ENCODE measurements at places on chromosomes 16 and 17.

GRCh38 chr17:66775271-66775670 lies 59.6 kb upstream of the CACNG5 start:
- no peak for DNase-seq

- DNase-seq, result no peak
Measured at GRCh38 chr17:3663102-3664011, 5.0 kb downstream of the TAX1BP3 start.

DNA sequence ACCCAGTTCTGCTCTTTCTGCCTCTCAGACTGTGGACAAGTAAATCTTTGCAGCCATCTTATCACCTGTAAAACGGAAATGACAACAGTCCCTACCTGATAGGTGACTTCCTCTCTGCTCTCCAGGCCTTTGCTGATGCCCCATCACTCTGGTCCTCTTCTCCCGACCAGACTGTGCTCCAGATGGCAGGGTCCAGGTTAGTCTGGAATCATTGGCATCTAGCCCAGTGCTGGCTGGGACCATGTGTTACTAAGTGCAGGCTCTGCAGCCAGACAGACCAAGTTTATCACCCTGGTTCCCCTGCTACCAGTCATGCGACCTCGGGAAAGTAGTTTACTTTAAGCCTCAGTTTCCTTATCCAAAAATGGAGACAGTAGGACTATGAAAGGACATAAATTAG lies 1.8 kb upstream of the NUBP1 start:
- no peak for DNase-seq

- DNase-seq, result peak; percentile 32
Measured at GRCh38 chr17:7650509-7651096, at the start of gene ATP1B2. ATP1B2 (plus strand) TSS chr17:7650926; CDS start chr17:7651519, 593 bp downstream.

GRCh38 chr17:80119839-80120238 lies 18.5 kb downstream of the GAA start:
- no peak for DNase-seq

DNA sequence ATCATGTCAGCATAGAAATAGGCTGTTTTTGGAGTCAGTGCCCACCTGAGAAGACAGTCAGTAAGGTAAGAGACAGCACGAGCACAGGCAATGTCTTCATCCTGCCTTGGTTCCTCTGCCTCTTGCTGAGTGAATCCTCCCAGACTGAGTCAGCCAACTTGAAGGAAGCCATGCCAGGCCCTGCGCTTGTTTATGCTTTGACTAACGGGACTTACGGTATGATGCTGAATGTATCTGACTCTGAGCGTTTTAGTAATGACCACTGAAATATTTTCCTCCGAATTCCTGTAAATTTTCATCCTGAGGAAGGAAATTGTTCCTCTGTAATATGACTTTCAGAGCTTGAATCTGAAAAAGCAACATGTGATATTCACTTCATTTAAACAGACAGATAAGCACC lies 18.0 kb downstream of the C17orf67 start:
- peak; percentile 48 for DNase-seq

DNA sequence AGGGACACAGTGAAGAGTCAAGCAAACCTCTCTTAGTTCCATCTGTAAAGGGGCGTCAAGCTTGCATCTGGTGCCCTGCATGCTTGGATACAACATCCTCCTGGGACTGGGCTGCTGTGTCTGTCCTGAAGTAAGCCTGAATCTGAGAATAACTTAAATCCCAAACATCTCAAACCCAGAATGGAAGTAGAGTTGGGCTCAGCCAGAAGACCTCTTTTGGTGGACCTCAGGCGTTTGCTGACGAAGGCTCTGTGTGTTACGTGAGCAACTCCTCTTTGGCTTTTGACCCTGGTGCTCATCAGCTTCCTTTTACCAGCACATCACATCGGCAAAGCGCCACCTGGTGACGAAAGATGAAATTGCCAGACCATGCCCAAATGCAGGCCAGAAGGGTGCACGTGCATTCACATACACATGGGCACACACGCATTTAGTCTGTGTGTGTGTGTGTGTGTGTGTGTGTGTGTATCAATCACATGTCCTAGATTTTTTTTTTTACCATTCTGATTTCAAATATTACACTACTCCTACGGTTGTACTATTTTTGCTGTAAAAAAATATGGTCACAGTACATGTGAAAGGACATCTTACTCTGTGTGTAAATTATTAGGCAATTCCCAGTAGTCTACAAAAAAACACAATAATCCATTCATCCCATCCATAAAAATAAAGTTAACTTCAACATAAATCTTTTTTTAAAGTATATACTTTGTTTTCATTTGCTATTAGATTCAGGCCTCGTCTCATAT lies 41.1 kb upstream of the FOXJ1 start:
- DNase-seq, result peak; percentile 83

- DNase-seq, result no peak
Measured at GRCh38 chr16:75010427-75010826, 11.6 kb downstream of the ZNRF1 start.

- no peak for DNase-seq
Measured at GRCh38 chr17:1074886-1075605, 78.1 kb downstream of the TIMM22 start.

GRCh38 chr17:56918916-56919315 lies 5.1 kb upstream of the TRIM25 start:
- no peak for DNase-seq

- peak; percentile 65 for DNase-seq
Measured at GRCh38 chr17:561116-561515, 153.5 kb downstream of the VPS53 start.

DNA sequence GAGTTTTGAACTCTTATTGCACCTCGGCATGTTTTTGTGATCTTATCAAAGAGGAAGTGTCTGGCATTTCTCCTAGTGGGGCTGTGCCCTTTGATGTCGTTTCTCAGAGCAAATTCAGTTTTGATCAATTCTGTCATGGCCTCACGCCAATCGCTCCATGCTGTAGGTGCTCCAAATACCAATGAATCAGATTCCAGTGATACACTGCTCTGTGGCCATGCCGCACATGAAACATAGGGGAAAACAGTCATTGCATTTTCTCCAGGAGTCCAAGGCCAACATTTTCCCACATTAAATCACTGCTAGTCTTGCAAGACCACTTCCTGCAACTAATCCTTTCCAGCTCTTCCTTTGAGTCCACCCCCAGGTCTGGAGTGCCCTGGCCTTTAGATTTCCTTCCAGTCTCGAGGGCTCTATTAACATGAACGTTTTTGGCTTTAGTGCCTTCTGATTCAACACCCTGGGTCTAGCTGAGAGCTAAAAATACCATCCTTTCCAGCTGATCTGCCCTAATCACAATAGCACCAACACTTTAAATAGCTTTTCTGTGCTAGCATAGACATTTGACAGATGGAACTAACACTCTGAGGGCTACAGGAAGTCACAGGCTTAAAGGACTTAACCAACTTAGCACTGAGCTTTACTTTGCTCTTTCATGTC lies 18.2 kb upstream of the RASL10B start:
- DNase-seq, result peak; percentile 84

- no peak for DNase-seq
Measured at GRCh38 chr16:27945233-27945973, 118.1 kb downstream of the GSG1L start.

DNA sequence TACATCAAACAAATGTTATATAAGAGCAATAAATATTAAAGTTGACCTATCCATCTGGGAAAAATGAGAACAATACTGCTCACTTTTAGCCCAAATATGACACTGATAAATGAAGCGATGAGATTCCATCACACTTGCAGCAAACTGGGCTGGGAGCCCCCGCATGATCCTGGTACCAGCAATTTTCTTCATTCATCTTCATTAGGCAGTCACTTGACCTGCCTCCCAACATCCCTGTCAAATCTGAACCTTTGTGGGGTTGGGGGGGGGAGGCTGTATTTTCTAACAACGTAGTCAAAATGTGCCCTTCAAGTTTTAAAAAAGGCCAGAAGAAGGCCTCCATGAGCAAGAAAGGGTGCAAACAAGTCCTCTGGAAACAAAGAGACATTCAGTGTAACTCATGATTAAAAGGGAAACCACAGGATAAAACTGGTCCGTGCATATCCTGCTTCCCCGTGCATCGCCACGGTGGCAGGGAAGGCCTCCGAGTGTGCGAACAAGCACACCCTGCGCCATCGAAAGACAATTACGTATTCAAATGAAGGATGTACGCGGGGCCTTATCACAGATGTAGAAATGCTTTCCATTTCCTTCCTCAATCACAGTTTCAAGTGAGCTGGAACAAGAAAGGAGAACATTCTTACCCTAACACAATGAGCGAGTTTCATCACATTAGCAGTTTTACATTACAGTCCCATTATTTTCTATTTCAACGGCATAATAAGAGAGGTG lies 48.4 kb downstream of the TOX3 start:
- no peak for DNase-seq

- DNase-seq, result no peak
Measured at GRCh38 chr16:24189941-24190340, 66.2 kb upstream of the CACNG3 start.

- DNase-seq, result no peak
Measured at GRCh38 chr16:85091522-85091910, 20.8 kb downstream of the CIBAR2 start.

DNA sequence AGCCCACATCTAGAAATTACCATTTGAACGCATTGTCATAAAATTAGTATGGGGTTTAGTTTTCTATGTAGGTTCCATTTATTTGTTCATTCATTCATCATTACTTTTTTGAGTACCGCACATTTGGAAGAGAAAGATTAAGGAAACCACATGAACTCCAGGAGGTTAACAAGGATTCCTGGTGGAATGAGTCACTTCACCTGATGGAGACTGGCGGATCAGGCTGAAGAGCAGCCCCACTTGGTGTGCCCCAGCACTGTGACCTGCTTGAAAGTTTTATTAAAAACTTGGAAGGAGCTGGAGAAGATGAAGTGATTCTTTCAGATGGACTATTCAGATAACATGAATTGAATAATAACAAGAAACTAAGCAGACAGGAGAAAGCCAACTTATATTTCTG lies 293.6 kb upstream of the CDH11 start:
- peak; percentile 18 for DNase-seq

- DNase-seq, result no peak
Measured at GRCh38 chr17:18143044-18143936, 34.7 kb downstream of the MYO15A start.

GRCh38 chr16:19400711-19401110 lies 17.0 kb upstream of the TMC5 start:
- no peak for DNase-seq
